CD4-positive, alpha-beta T cell treated with Interferon alpha-2 for 1 hour (primary cell): ENCODE measurements at places on chromosomes 7 and 10.

DNA sequence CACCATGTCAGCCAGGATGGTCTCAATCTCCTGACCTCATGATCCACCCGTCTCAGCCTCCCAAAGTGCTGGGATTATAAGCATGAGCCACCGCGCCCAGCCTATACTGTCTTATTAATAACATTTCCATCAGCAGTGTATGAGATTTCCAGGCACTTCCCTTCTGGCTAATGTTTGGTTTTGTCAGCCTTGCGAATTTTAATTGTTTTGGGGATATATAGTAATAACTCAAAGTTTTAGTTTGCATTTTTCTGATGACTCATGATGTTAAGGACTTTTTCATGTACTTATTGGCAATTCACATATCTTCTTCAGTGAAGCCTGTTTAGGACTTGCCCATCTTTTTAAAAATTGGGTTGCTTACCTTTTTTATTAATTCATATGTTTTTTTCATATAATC lies 76.0 kb downstream of the TMEM270 start:
- no peak for DNase-seq

- no peak for DNase-seq
These were observed 901.9 kb downstream of the LRMDA start for GRCh38 chr10:76333326-76333725.

DNA sequence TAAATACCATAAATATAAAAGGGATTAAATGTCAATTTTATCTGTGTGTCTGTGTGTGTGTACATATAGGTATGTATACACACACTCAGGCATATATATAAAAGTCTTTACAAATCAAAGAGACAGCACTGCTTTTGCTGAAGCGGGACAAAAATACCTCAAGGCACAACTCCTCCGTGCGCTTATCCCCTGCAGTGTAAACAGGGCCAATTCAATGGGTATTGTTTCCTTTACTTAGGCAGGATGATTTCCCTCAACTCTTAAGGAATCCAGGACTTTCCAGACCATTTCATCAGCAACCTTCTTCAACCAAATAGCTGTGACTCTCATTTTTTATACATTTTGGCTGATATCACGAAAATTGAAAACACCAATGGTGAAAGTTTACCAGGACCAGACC lies 227.7 kb downstream of the CRPPA start:
- no peak for DNase-seq

DNA sequence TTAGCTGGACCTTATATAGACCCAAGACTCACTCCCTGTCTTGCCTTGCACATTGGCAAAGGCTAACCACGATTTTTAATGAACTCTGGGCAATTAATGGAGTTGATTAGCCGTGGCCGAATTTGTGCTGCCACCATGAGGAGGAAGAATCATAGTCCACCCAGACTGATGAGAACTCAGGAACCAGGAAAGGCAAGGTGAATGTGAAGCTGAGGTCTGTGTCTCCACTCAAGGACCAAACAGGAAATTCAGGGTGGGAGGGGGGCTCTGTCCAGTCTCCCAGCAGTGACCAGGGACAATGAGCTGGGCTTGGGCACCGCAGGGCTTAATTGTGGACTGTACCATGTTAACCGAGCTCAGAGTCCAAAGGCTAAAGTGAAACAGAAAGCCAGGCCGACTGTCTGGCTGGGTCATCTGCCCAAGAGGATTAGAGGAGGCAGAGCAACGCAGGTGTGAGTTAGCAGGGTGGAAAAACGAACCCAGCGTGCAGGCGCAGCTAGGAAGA lies 127.0 kb upstream of the JCAD start:
- no peak for DNase-seq

GRCh38 chr7:150927956-150928344 lies 50.2 kb downstream of the KCNH2 start:
- no peak for DNase-seq

DNA sequence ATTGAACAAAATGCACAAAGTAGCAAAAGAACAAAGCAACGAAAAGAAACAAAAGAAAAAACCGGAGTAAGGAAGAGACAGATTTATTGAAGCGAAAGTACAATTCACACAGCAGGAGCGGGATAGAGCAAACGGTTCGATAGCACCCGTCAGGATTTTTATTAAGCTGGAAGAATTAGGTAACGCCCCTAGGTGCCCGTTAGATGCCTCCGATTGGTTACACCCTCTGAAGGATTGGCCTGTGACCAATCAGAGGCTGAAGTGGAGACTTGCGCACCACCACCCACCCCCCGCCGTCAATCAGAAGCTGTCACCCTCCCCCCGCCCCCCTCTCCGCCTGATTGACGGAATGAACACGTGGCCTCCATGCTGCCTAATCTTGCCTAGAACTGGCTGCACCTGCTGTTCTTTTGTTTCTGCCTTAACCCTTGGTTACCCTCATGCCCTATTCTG lies 16.8 kb downstream of the OCM2 start:
- DNase-seq, result no peak

DNA sequence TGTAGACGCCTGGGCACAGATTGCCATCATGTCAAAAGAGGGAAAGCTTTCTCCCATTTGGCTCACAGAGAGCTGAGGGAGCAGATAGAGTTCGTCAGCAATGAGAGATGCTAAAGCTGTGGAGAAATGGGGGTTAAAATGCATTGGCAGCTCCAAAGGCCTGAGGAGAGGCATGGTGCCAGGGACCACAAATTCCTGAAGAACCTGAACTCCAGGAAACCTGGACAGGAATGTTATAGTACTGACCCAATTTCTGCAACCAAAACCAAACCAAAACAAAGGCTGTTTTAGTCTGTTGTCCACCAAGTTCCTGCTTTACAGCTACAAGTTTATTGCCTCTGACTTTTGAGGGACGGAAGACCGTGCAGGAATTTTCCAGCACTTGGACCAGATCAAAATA lies 575.7 kb downstream of the REEP3 start:
- DNase-seq, result no peak

- no peak for DNase-seq
These were observed 32.9 kb downstream of the VOPP1 start for GRCh38 chr7:55539380-55539779.

DNA sequence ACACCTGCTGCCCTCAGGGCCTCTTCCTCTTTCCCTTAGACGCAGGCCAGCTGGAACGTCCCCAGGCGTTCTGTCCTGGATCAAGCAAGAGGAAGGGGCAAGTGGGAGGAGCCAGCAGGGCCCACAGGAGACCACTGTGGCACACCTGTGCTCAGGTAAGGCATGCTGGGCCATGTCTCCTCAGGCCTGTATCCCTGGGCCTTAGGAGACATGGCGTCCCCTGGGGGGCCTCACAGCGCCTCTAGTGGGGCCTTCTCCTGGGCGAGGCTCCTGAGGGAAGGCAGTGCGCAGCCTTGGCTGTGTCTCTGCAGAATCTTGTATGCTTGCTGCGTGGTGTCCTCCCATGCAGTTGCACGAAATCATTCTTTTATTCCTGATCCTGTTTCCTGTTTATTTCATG lies 31.3 kb downstream of the ZNF783 start:
- DNase-seq, result no peak

DNA sequence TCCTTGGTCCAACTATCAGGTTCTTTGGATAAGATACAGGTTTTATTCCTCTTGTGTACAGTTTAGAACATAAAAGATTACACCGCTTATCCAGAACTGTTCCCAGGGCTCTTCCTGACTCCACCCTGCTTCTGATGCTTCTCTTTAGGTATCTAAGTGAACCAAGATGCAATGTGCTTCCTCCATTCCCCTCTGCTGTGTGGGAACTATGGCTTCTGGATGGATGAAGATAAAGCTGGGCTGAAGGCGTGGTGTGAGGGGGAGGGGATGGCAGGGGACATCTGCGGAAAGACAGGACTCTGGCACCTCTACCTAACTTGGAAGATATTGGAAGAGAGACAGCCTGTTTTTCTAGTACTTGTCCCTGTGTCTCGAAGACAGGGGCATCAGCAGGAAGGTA lies 209.9 kb upstream of the TBX20 start:
- DNase-seq, result no peak

DNA sequence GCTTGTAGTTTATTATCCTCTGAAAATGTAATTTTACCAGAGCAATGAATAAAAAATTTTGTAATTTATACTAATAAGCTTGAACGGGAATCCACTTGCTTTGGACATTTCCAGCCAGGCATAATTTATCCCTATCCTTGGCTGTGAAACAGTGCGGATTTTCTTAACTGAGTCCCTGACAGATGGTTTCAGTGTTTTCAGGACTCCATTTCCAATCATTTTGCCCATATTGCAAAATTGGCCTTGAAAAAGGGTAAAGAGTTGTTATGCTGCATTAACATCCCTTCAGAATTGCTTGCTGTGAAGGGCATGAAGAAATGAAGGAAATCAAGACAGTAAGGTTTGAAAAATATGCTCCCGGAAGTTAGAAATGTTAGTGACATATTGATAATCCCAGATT lies 57.7 kb downstream of the NXPH1 start:
- DNase-seq, result no peak
